ENCODE measurements at places on chromosomes 5 and 9. TPM values are rescaled to one million over a fixed set of nuclear protein-coding genes. Genes with fewer than 3 reads are reported as not detected.
A peak's percentile ranks its signal among the peaks of the same experiment; 100 is the strongest.

HAPLN1 gene
- not detected for total RNA-seq

STING1 gene
- total RNA-seq, result 127 TPM

GHR gene
- total RNA-seq, result 0.27 TPM

DNA sequence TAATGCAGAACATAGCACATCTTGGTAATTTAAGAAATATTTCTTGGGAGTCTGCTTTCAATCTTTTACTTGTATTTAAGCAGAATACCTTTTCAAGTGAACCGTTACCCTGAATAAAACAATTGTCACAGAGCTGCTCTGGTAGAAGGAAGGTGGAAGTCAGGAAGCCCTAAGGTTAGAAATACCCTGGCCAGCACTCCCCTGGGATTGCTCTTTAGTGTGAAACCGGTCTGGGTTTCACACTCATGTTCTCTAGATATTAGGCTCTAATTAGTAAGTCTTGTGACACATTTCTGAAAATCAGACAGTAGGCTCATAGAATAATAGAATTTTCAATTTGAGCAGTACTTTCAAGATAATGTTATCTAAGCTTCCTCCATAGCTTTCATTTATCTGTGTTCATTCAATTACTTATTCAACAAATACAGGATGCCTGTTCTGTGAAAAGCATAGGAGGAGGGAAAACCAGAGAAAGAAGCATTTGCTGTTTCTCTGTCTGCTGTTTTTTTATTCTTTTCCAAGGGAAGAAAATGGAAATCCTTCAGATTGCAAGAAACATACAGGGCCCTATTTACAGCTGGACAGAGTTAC, 825.5 kb downstream of the TLR4 start:
- H3K4me3 ChIP-seq, result no peak overlapping the region
- H3K27ac ChIP-seq, result peak overlapping the region; percentile 95
- no peaks in the 10 kb centered on the region for H3K27me3 ChIP-seq
- no peaks in the 10 kb centered on the region for H3K36me3 ChIP-seq

DNA sequence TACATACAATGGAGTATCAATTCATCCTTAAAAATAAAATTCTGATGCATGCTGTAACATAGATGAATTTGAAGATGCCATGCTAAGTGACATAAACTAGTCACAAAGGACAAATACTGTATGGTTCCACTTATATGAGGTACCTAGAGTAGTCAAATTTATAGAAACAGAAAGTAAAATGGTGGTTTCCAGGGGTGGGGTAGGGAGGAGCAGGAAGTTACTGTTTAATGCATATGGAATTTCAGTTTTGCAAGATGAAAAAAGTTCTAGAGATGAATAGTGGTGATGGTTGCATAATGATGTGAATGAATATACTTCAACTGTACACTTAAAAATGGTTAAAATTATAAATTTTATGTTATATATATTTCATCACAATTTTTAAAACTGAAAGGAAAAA, 57.3 kb upstream of the FNIP1 start:
- H3K27me3 ChIP-seq, result peaks cover 11% of the 10 kb centered on the region
- no peak overlapping the region for H3K4me3 ChIP-seq
- DNase-seq, result no peak
- H3K36me3 ChIP-seq, result no peaks in the 10 kb centered on the region

Data from endothelial cell of umbilical vein (primary cell).